ENCODE measurements at places on chromosomes 4 and X.

- DNase-seq, result no peak
Measured at GRCh38 chr4:79964400-79965211, 108.4 kb downstream of the ANTXR2 start.

DNA sequence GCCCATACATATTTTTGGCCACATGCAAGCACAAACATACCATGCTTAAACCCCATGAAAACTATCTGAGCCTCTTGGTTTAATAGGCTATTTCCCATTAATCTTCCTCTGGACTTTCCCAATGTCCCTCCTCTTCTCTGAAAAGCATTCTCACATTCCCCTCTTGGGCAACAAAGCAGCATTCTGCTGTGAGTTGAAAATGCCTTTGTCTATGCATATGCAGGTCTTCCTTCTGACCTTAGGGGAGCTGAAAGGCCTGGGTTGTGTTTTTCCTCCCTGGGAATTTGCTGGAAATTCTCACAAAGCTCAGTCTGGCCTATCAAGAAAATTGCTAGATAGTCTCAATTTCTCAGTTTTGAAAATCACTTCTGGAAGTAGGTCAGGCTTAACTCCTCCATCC is 4.2 kb downstream of the VSIG4 start:
- no peak for DNase-seq

DNA sequence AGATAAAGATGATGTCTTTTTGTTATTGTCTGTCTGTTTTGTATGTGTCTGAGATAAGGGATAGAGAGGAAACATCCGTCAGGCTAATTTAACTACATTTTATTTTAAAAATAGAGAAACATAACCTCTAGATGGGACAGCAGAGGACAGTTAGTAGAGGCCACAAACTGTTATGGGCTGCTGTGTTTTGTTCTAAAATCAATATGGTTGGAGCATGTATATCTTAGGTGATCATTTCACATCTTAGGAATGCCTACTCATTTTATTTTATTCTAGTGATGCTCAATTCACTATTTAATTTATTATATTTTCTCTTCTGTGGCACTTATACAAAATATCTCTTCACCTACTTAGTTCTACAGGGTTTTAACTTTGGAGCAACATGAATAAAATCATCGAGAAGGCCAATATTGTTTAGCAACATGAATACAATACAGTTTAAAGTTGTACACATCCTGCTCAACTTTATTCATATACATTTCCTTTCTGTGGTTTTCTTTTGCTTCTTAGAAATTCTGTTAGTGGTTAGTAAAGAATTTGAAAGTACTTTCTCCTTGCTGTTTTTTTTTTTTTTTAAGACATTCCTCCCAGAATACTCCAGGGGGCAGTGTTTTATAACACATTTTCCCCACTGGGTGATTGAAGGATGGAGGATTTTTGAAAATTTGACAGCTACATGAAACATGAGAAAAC is 392.9 kb downstream of the UNC5C start:
- peak; percentile 26 for DNase-seq

DNA sequence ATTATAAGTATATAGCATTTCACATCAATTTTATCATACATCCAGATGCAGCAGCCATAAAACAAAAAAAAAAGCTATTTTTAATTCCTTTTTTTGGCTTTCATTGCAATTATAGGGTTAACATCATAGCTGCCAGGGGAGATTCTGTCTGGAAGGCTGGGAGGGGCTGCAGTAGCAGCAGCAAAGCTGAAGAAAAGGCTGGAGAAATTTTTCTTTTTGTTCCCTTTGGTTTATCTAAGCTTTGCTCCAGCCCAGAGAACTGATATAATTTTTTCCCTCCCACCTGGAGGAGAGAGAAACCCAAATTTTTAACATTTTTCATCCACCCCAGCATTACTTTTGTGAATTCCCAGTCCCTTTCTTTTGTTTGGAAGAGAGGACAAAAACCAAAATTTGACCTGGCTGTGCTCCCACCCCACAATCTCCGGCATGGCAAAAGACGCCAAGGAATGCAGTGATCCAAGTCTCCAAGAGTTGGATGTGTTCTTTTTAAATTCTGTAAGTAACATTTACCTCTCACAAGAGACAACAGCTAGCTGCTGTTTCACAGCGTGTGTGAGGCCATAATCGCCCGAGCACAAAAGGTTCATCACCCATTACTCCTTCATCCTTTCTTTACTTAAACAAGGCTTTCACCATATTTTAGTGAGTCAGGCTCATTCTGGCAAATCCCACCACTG is 25.1 kb upstream of the FAM156A start:
- DNase-seq, result peak; percentile 17

DNA sequence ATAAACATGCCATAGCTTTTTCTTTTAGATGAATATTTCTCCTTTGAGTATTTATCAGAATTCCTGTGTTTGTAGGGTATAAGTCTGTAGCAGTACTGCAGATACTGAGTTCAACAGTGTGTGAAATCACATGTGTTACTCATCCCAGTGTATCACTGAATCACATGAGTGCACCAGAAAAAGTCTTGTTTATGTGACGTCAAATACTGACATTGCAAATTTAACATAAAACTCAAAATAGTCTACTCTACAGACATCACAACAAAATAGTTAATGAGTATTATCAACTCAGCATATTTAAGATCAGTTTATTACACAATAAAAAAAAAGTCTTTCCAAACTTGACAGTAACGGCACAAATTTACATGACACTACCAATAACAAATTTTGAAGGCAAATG is 221.3 kb downstream of the DCTD start:
- no peak for DNase-seq

GRCh38 chr4:127400731-127401346 is 231.9 kb upstream of the INTU start:
- peak; percentile 43 for DNase-seq

DNA sequence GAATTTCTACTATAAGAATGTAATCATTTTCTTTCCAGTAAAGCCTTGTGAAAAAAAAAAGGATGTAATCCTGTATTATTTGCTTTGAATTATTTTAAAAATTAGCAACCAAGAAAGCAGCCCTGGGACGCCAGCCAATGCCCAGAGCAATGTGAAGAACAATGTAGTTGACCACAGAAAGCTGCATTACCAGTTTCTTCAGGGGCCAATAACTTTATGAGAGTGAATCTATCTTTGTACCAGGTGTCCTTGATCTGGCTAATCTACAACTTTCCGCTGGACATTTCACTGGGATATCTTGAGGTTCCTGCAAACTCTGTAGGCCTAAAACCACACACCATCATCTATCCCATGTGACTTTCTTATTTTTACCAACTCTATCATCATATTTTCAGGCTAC is 7.6 kb upstream of the KLHL2 start:
- no peak for DNase-seq

- no peak for DNase-seq
Measured at GRCh38 chrX:2373615-2374014, 127.2 kb downstream of the DHRSX start.

GRCh38 chr4:150253965-150254630 is 175.9 kb downstream of the DCLK2 start:
- DNase-seq, result no peak

DNA sequence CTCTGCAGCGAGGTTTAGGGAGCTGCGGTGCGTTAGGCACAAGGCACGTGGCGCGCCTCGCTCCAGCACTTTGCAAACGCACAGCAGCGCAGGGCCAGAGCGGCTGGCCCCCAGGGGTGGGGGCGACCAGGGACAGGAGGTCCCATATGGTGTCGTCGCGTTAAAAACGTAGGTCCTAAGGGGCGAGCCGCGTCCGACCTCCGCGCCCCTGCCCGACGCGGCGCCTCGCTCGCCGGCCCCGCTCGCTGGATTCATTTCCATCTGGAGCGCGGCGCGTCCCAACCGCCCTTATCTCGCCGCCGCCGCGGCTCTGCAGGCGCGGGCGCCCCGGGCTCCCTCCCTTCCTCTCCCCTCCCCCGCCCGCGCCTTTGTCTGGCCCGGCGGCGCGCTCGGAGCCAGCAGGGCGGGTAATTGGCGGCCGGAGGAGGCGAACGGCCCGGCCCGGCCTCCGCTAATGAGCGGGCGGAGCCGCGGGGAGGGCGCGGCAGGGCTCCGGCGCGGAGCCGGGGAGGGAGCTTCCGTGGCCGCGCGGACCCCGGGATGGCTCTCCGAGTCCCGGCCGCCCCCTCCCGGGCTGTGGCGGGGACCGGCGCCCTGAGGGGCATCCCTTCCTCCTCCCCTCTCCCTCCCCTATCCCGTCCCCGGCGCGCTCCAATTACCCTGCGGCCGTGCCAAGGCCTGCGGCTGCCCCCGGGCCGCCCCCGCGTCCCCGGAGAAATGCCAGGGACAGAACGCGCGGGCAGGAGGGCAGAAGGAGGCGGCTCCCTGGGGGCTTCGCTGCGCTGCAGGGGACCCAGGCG is 409.0 kb downstream of the BCOR start:
- no peak for DNase-seq

DNA sequence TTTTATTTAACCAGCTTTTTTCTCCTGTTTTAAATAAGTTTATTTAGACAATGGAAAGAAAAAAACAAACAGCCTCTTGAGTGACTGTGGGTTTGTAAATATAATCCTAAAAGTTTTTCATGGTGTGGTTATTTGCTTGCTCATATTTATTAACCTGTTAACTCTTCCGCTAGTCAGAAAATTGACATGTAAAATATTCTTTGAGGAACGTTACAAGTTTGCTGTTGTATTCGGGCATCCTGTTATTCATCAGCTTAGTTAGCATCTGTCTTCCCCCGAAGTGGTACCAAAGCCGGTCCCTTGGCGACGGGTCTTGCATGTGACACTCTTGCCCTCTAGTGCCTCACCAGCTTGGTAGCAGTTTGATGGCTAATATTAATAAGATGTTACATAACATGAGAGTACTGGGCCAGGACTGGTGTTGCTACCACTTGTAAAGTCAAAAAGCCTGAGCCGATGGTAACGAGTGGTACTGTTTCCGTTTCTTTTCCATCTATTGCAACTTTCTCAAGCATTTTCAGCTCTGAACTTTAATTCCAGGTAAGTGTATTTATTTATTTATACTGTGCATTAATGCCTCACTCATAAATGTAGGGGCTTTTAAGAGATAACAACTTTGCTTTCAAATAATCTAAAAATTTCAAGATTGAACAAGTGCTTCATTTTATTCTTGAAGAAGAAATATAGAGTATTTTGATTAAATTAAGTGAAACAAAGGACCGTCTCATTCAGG is at the start of gene NDST3:
Gene NDST3 (plus strand): TSS at position 434 of the 733 bp plus-strand sequence. CDS start 19,425 bp downstream, outside the sequence.
- DNase-seq, result peak; percentile 97

DNA sequence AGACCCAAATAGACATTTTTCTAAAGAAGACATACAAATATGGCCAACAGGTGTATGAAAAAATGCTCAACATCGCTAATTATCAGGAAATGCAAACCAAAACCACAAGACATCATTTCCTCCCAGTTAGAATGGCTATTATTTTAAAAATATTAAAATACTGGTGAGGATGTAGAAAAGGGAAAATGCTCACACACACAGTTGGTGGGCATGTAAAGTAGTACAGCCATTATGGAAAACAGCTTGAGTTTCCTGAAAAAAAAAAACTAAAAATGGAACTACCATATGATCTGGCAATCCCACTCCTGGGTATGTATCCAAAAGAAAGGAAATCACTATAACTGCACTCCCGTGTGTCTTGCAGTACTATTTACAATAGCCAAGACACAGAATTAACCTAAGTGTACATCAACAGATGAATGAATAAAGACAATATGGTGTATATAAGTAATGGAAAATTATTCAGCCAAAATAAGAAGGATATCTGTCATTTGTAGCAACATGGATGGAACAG is 128.9 kb upstream of the DKK2 start:
- peak; percentile 26 for DNase-seq

DNA sequence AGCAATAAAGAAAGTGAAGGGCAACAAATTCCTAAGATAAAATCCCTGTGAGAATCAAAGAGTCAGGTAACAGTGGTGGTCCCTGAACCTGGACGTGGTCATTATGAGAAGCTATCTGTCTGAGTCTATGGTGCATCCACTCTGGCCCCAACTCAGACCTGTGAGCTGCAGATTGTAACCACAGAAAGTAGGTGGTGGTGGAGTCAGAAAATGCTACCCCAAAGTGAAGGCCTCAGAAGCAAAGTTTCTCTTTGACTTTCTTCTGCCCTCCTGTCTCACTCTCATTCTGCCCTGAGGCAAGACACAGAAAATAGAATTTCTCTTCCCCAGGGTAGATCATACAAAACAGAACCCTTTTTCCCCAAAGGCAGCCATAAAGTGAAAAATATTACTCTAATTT is 84.1 kb upstream of the NEIL3 start:
- DNase-seq, result no peak

- DNase-seq, result no peak
Measured at GRCh38 chr4:14906805-14907204, 95.5 kb upstream of the CPEB2 start.

GRCh38 chr4:103137446-103137827 is 37.8 kb upstream of the BDH2 start:
- DNase-seq, result no peak

DNA sequence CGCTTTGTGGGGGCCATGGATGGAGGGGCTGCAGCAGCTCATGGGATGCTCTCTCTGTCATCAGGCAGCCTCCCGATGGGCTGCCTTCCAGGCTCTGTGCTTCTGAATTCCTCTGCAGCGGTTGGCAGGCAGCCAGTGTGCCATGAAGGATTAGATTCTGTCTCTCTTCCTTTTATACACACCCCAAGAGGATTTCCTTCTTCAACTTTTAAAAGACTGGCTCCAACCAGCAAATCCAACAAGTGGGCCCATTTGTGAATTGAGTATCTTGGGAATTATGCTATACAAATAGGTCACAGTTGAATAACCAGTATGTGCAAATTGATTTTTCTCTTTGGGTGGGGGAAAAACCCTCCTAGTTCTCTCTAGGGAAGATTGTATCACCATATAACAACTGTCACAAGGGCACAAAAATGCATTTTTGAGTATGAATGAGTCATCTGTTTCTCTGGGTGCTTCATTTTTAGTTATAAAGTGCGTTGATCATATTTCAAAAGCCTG is 96.8 kb upstream of the FAT1 start:
- DNase-seq, result peak; percentile 53

- no peak for DNase-seq
Measured at GRCh38 chr4:125313989-125314667, 627 bp upstream of the FAT4 start.

- peak; percentile 14 for DNase-seq
Measured at GRCh38 chrX:97854086-97854485, 970.4 kb downstream of the RPA4 start.

DNA sequence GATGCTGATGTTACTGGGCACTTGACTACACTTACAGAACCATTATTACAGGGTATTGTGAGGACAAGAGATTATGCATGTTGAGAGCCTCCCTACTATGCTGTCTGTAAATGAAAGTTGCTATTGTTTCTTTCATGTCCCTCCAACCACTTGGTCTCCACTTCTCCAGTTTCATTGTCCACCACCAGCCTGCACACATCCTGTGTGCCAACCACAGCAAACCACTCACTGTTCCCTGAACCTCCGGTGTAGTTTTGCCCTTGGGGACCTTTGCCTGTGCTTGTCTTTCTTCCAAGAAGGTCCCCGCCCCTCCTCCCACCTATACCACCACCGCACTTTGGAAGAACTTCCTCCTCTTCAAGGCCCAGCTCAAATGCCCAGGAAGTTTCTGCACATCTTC is 43.1 kb upstream of the AFF2 start:
- DNase-seq, result no peak

DNA sequence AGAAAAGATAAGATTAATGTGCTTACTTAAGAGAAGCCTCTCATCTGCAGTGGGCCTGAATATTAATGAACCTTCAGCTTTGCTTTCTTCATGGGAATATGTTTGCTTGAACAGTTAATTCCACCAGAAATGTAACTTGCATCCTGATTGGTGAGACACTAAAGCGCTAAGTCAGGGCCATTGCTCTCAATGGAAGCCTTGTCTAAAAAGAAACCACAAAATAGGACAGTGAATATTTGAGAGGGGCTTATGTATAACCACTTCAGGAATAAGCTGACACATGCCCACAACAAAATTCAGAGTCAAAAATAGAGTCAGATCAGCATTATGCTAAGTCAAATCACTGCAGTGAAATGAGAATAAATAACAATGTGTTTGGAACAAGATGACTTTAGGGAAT is 1125.8 kb downstream of the STIM2 start:
- DNase-seq, result no peak

Measured in cerebellar cortex (tissue), 1 donor.